ENCODE measurements at places on chromosomes 5 and 9.

DNA sequence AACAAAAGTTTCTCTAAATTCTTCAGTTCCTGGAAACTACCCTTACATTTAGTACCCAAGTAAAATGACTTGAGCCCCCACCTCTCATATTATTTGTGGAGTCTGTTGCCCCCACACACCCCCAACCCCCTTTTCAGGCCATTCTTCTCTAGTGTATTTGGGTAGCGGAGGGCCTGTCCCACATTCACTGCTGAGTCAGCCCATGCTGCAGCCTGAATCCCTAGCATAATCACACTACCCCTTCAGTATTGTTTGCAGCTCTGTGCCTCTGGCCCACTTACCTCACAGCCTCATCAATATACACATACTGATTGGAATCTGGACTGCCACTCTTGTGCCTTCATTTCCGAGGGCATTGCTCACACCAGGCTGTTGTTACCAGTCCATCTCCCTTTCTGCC, 26.8 kb downstream of the RGS7BP start:
- no peak for DNase-seq

- DNase-seq, result no peak
Observed at GRCh38 chr5:54766748-54767147, 218.6 kb downstream of the ESM1 start.

DNA sequence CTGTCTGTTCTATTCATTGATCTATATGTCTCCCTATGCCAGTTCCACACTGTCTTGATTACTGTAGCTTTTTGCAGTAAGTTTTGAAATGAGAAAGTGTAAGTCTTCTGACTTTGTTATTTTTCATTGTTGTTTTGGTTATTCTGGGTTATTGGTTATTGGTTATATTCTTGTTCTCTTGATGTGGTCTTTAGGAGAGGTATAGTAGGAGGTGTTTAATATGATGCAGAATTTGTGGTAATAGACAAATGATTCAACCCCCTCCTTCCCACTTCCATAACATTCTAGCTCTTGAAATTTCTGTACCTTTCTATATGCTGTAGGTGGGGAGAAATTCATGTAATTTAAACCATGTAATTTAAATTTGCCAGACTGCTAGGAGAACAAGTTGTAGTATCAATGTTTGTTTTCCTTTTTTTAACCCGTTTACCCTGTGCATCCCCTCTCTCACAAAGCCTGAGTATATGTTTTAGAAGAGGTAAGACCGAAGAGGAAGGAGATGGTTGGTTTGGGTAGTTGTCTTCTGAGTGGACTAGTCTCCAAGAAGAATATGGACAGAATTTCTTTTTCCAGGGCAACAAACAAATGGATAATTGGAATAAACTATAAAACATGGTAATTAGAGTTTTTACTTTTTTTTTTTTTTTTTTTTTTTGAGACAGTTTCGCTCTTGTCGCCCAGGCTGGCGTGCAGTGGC, 19.2 kb downstream of the ANKHD1 start:
- DNase-seq, result no peak

GRCh38 chr5:62494772-62495171, 82.2 kb downstream of the IPO11 start:
- no peak for DNase-seq

GRCh38 chr5:125746917-125747316, 676.3 kb upstream of the GRAMD2B start:
- DNase-seq, result no peak

GRCh38 chr5:57568136-57568535, 85.5 kb upstream of the ACTBL2 start:
- no peak for DNase-seq

GRCh38 chr9:84785792-84786547, 116.4 kb downstream of the NTRK2 start:
- no peak for DNase-seq

- no peak for DNase-seq
Observed at GRCh38 chr5:448766-449090, 5.8 kb downstream of the EXOC3 start.

DNA sequence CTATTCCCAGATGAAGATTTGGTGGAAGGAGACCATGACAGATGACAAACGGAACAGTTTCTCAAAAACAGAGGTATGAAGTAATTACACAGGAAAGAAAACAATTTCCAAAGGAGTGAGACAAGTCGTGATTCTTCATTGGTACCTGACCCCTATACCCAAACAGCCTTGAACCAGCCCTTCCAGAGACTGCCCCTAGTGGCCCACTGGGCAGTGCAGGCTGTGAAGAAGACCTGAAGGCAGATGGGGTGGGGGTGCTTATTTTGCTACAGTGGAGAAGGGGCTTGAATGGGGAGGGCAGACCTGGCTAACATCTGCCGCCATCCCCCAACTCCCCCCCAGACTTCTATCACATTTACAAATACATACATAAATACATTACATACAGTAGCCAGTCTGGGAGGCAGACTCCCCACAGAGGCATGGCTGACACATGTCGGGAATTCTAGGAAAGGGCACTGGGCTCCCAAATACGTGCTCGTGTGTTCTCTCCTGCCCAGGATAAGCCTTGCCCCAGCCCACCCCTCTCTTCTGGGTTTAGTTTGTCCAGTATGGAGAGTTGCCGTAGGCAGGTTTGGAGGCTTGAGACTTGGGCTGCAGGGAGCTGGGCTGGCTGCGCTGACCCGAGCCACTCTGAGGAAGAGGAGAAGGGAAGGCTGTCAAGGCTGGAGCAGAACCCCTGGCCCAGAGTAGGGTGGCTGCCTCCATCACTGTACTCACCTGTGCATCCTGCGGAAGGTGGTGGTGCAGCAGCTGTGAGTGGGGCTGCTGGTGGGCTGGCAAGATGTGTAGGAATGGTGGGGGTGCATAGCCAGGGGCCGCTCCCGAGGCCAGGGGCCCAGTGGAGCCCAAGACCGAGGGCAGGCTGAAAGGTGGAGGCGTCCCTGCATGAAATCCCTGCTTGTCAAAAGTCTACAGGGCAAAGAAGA, 105.3 kb downstream of the UBE2R2 start:
- DNase-seq, result peak; percentile 58

DNA sequence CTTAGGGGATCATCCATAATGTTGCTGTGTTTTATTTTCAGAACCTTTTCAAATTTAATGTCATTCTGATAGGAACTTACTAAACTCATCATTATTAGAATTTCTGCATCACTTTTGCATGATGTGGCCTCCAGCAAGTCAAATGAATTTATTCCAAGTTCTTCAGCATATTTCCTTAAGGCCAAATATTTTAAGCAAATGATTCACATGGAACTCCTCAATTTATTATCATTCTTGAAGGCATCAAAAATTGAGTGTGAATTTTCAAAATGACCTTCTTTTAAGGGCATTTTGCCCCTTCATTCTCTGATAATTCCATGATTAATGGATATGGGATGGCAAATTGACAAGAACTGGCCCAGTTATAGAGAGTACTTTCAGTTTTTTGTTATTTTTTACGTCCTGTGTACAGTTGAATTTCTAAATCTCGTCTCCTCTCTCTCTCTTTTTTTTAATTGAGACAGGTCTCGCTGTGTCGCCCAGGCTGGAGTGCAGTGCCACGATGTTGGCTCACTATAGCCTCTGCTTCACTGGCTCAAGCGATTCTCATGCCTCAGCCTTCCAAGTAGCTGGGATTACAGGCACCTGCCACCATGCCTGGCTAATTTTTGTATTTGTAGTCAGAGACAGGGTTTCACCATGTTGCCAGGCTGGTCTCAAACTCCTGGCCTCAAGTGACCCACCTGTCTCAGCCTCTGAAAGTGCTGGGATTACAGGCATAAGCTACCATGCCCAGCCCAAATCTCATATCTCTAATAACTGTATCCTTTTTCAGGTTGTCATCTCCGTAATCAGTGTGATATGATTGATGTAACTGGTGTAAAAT, 29.1 kb downstream of the GPR21 start:
- peak; percentile 39 for DNase-seq

DNA sequence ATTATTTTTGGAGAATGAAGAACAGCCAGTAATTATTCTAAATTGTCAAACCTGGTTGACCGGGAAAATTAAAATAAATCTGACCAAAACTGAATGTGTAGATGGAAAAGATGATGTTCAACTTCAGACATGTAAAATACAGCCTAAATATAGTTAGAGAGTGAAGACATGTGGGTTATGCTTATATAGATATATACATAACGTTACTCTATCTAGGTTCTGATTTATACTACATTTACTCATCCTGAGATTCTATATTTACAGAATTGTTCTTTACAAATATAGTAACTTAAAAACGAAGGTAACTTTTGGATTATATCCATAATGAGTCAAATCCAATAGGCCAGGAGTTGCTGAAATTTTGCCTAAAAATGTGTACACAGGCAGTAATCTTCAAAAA, 20.8 kb upstream of the THG1L start:
- no peak for DNase-seq

- DNase-seq, result peak; percentile 20
Observed at GRCh38 chr5:109987355-109987754, 297.6 kb downstream of the MAN2A1 start.

GRCh38 chr9:88804254-88804596, 187.0 kb upstream of the S1PR3 start:
- peak; percentile 60 for DNase-seq

DNA sequence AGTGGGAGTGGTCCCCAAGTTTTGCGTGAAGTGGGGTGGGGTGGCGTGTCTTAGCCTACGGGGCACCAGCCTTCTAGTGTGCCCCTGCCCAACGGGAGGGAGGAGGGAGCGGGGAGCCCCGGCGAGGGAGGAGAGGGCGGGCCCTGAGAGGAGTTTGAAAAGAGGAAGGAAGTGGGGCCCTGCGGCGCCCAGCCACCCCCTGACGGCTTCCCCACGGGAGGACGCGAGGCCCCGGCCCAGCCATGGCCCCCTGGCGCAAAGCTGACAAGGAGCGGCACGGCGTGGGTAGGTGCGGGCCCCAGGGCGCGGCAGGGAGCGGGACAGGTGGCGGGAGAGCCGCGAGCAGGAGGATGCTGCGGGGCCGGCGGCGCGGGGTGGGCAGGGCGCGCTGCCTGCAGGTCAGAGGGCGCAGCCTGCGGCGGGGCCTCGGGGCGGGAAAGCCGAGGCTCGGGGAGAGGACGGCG, at the start of gene DOCK2:
Gene DOCK2, plus strand, starts transcription at position 191 of the 464 bp plus-strand sequence. Its CDS starts 52 bp downstream, at position 243.
- DNase-seq, result peak; percentile 18

DNA sequence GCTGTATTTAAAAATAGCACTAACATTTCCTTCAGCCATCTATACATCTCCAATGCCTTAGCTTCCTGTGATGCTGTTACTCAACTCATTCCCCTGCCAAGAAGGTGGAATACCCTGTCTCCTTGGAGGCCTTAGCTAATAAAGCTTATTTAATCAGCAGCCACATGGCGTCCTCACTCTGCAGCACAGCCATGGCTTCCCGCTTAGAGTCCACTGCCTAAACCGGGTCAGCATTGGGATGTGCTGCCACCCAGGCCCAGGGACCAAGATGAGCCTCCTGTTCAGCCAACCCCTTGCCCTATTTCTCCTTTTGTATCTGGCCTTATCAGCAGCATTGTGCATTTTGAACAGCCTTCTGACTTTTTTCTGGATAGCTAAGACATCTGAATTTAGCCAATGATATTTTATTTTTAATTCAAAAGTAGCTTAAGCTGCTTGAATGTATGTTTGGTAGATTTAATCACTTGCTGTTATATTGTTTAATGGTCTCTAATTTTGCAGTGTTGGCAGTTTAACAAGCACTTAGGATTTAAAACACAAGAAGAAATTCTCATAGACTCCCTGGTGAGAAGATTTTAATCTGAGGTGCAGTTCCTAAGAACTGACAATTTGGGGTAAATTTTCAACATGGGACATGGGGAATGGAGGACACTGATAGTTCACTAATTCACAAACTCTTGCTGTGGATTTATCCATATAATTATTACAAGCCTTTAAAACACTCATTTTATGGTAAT, 113.0 kb downstream of the RPS23 start:
- DNase-seq, result peak; percentile 34

GRCh38 chr5:167071981-167072610, 1219.3 kb upstream of the WWC1 start:
- peak; percentile 3 for DNase-seq

DNA sequence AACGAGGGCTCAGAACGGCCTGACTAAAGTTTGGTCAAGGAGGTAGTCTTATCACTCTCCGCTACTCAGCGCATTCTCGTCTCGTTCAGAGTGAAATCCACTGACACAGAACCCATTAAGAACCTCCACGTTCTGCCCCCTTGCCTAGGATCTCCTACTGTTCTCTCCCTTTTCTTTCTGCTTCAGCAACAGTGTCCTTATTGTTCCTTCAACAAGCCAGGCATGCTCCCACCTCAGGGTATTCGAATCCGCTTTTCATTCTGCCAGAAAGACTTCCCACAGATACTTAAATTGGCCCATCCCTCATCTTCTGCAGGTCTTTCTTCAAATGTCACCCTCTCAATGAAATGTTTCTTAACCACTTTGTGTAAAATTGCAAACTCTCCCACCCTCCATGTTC, 4.3 kb upstream of the ZNF354C start:
- DNase-seq, result no peak

DNA sequence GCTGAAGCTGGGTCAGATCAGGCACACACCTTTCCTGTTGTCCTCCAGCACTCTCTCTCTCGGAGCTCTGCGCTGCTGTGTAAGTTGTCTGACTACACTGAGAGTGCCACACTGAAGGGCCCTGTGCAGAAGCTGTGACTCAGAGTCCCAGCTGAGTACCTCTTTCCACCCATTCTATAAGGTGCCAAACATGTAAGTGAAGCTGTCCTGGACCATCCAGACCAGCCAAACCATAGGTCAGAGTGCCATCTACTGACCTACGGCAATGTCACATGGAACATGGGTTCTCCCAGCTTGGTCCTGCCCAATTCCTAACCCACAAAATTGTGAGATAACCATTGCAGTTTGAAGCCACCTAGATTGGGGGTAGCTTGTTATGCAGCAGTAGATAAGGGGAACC, 68.2 kb downstream of the ADCY2 start:
- no peak for DNase-seq

GRCh38 chr5:9350301-9350797, 195.5 kb downstream of the SEMA5A start:
- DNase-seq, result peak; percentile 89

- DNase-seq, result no peak
Observed at GRCh38 chr5:174337276-174338184, 292.0 kb downstream of the NSG2 start.

DNA sequence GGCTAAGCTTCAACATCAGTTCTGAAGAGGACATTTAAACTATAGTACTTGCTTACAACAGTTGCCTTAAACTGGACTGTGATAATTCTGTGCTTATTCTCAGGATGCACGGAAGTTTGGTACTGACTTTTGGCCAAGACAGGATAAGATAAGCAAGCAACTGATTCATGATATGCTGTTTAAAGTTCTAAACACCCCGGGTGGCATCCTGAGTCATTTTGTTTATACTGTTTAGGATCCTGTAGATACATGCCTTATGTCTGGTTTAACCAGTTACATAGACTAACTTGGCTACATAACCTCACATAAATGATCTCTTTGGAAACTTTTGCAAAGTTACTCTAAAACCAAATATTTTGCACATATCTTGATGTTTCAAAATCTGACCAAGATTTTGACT, 95.9 kb downstream of the CDH9 start:
- DNase-seq, result no peak
